ENCODE measurements at places on chromosomes 4 and X. TPM values are rescaled to one million over a fixed set of nuclear protein-coding genes. Genes with fewer than 3 reads are reported as not detected.

DNA sequence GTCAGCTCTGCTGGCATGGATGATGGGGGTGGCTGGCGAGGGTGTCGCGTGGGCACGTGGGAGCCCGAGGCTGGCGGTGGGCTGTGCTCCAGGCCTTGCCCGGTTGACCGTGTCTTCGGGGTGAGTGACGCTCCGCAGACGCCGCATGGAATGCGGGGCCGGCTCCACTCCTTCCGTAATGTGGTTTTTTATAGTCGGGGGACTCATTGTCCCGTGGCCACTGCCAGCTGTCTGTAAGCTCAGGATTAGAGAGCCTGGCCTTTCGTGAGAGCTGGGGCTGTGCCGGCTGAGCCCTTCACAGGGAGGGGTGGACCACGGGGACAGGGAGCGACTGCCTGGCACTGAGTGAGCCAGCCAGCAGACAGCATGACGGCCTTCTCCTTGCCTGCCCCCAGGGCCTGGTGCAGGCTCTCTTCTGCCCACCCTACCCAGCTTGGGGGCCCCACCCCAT, 20.4 kb downstream of the DOK7 start:
- no peak for DNase-seq

The TLR1 gene
- total RNA-seq = 0.21 TPM

The YY2 gene
- total RNA-seq = 2.2 TPM

DNA sequence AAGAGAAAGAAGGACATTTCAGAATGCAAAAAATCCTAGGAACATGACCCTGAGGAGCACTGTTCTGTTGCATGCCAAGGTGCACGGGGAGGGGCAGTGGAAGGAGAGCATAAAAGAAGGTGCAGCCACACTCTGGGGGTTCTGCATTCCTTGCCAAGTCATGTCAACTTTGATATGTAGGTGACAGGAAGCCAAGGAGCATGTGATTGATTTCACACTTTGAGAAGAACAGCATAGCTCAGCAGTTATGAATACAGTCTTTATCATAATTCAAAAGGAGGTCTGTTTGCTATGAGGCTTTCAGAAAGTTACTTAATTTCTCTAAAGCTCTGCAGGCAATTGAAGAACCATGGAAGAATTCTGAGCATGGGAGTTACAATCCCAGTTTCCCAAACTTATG, 50.6 kb downstream of the SCFD2 start:
- DNase-seq = no peak

DNA sequence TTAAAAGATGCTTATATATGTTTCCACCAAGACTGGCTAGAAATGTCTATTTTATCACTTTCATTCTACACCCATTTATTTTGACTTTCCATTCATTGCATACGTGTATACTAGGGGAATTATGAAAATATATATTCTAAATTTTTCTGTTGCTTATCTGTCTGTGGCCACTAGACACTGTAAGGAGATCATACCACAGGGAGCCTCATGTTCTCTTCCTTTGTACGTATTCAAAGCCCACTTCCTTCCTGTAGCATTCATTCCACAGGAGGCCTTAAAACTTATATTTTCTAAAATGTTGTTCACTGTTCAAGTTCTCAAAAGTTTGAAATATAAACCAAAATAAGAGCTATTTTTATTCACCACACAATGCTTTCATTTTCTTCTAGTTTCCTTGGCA, 1848.9 kb upstream of the TENM3 start:
- DNase-seq = no peak

GRCh38 chr4:54784161-54784671, 126.5 kb downstream of the KIT start:
- no peak for DNase-seq

DNA sequence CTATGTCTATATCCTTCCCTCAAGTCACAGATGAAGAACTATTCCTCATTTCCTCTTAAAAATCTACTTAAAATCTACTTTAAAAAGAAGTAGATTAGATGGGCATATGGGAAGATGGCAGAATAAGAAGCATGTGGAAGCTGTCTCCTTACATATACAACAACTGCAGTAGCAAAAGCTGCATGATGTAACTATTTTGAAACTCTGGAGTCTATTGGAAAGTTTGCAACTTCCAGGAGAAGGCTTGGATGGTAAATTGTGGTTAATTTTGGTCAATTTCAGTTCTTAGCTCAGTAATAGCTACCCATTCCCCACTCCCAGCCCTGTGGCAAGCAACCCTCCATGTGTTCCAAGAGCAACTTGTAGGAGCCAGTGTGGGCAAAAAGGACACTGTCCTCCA, 36.9 kb downstream of the MORC4 start:
- DNase-seq = no peak

The ERCC6L gene
- 15.1 TPM for total RNA-seq

DNA sequence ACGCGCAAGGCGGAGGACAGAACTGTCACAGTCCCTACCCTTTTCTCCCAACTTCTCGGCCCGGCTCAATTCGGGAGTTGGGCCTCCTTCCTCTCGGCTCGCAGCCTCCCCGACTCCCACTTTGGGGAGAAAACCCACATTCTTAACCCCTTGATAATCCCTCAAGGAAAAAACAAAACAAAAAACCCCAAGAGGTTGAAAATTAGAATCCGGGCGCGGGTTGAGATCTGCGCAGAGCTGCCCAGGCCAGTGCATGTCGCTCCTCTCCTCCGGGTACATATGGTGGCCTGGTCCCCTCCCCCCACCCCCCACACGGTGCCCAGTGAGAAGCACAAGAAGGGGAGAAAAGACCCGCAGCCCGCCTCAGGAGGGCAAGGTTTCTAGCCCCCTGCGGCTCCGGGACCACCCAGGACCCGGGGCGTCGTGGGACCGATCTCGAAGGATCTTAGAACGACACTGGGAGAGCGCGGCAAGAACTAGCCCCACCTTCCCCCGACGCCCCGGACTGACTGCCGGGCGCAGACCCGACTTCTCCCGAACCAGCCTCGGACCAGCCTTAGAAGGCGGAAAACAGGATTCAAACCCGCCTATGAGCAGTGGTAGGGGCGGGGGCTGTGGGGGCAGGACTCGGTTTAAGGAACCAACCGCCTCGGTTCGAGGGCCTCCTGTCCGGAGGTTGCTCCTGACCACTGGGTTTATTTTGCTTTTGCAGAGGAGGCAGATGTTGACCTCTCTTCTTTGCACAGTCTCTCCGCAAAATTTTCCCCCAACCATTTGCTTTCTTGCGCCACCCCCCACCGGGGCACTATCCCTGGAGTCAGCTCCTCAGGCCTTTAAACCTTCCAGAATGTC, 2.5 kb upstream of the PDGFRA start:
- no peak for DNase-seq

The HTRA3 gene
- not detected for total RNA-seq

DNA sequence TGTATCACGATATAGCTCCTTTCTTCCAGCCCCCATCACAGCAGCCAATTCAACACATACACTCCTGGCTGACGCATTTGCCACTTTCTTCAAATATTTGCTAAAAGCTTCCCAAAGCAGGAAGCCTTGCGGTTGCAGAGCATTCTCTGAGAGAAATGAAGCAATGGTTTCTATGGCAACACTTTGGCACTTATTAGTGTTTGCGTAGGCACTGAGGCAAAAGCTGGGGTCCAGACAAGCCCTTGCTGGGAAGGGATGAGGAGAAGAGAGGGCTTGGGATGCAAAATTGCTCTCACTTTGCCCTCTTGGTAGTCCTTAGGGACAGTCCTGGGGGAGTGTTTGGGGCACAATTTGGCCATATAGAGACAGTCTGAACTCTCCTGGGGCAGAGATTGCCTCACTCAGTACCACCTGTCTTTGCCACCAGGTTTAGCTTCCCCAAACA, 55.0 kb upstream of the PAK3 start:
- DNase-seq = peak; percentile 87

DNA sequence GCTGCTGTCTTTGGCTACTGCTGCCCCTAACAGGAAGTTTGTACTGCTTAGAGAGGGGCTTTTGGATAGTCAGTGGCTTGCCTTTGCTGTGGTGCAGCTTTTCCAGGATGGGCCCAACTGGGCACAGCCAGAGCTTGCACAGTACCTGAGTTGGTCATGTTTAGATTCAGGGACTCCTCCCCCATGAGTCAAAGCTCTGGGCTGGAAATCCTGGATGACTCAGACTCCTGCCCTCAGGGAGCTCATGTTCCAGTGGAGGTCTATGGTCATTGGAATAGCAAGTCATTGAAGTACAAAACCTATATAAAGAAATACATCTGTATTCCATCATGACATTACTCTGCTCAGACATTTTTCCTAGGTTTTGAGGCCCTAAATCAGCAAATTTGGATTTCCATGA, 66.7 kb upstream of the PJA1 start:
- no peak for DNase-seq

GRCh38 chrX:37745354-37745753, 34.5 kb upstream of the CYBB start:
- DNase-seq = no peak

The KDR gene
- not detected for total RNA-seq

The SPANXA1 gene
- not detected for total RNA-seq

The TRIM60 gene
- total RNA-seq = not detected

DNA sequence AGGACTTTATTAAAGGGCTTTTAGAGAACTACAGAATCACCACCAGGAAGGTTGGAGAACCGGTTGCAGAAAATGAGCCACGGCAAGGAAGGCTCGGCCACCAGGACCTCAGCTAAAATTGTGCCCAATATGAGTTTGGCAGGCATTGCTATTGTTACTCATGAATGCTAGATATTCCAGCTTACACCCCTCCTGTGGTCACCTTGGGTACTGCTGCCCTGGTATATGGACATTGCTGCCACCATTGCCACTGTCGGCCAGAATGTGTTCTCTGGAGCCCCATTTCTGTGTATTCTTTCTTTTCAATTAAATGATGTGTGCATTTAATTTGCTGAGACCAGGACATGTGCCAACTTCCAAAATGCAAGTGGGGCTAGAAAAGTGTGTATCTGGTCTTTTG, 626.7 kb upstream of the BOD1L1 start:
- peak; percentile 30 for DNase-seq

DNA sequence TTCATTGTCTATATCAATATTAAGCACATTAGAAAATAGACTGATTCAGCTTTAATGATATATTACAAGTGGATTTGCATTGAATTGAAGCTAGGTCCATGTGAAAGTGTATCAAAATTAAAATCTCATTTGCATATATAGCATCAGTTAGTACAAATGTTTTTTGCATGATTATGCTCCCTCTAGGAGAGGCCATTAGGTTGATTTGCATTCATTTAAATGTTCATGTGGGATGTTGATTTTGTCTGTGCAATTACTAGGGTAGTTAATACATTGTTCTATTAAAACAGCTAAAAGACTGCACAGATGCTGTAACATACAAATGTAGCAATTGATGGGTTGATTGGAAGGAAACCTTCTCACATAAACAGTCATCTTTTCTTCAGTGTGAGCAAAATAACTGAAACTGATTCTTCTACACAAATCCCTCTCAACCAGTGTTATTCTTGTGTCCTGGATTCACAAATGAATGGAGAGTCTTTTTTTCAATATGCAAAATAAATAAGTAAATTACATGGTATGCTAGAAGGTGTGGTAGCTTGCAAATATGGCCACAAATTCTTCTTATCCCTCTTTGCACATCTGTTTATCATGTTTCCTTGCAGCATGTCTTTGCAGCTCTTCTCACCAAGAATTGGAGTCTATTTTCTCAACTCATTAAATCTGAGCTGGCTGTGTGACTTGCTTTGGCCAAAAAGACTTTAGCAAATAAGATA, 48.6 kb upstream of the DYNLT3 start:
- DNase-seq = no peak

The BMP3 gene
- not detected for total RNA-seq

DNA sequence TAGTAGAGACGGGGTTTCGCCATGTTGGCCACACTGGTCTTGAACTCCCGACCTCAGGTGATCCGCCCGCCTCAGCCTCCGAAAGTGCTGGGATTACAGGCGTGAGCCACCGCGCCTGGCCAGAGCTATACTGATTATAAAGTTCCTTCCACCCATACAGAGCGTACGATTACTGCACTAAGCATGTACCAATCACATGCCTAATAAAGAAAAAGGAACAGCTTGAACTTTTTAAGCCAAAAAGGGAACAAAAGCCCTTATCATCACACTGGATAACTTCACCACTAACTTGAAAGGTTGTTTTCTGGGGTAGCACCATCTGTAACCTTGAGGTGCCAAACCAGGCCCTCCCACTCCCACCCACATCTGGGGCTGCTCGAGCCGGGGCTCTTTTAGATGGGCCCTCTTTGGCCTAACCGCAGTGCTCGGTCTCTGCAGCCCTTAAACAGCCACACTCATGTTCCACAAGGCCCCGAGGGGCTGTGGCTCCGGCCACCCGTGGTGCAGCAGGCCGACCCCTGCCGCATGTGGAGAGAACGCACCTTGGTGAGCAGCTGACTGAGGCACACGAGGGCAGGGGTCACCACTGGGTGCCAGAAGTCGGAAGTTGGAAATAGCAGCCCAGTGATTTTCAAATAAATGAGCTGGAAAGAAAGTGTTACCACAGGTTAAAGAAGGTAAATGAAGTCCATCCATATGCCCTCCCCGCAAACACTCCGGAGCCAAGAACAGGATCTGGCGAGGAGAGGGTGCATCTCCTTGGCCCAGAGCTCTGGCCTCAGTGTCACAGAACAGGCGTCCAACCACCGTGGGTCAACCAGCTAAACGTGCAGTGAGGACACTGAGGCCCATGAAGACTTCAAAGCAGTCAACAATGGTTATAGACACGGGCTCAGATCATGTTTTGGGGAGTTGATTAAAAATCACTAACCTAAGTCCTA, 18.4 kb downstream of the NOP14 start:
- no peak for DNase-seq

The SOX3 gene
- total RNA-seq = not detected

The SRPK3 gene
- total RNA-seq = 0.04 TPM

DNA sequence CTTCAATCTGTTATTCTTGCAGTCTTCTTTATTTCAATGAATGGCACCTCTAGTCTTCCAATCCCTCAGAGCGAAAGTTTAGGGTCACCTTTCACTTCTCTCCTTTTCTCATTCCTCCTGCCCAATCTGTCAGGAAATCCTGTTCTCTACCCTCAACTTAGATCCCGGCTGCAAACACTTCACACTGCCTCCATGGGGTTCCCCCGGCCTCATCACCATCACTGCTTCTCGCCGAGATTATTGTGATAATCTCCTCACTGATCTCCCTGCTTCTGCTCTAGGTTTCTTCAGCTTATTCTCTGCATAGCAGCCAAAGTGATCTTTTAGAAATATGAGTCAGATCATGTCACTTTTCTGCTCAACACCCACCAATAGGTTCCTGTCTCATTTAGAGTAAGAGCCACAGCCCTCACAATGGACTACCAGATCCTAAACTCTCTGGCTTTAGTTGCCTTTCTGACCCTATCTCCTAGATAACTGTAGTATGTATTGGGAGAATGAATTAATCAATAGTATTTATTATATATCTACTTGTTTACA, 43.6 kb upstream of the TBC1D9 start:
- no peak for DNase-seq

The CT45A2 gene
- not detected for total RNA-seq

DNA sequence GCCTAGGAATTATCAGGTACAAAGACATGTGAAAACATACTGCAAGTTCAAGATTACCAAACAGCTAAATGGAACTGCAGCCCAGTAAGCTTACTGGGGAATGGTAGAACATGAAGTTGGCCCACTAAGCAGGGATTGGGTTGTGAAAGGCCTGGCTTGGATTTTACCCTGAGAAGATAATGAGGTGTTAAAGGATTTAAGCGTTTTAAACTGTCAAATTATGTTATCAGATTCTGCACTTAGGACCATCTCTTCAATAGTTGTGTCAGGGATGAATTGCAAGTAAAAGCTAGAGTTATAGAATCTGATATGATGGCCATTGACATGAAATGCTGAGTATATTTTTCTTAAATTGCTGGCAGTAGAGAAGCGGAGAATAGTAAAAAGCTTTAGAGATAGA, 225.7 kb downstream of the GRID2 start:
- DNase-seq = no peak

All from foreskin keratinocyte (primary cell).